NCI-H1092 (cell line): ENCODE measurements at places on chromosomes 3 and 15.

GRCh38 chr15:60840703-60841411 is 361.9 kb upstream of the ICE2 start:
- DNase-seq, result no peak

DNA sequence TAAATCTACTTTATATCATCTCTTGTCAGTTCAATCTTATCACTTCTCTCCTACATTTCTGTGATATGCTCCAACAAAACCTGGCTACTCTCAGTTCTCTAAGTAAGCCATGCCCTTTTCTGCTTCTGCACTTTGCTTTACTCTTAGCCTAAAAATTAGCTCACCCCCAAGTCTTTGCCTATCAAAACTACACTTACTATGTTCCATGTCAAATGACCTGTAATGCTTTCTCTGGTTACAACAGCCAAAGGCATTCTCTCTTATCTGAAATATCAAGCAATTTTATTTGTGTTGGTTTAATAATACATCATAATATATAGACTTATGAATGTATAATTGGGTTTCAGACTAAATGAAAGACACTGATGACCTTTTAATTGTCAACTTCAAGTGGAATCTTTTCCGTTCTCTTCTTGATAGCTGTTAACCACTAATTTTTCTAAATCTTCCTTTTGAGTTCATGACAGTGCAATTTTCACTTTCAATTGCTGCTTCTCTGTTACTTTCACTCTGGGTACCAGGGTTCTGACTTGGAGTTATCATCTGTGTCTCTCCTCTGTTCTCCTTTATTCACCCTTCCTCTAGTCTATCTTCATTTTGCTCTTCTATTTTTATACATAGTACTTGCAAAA is 619.0 kb upstream of the GOLIM4 start:
- no peak for DNase-seq

GRCh38 chr3:22012471-22012870 is 261.5 kb upstream of the ZNF385D start:
- no peak for DNase-seq

DNA sequence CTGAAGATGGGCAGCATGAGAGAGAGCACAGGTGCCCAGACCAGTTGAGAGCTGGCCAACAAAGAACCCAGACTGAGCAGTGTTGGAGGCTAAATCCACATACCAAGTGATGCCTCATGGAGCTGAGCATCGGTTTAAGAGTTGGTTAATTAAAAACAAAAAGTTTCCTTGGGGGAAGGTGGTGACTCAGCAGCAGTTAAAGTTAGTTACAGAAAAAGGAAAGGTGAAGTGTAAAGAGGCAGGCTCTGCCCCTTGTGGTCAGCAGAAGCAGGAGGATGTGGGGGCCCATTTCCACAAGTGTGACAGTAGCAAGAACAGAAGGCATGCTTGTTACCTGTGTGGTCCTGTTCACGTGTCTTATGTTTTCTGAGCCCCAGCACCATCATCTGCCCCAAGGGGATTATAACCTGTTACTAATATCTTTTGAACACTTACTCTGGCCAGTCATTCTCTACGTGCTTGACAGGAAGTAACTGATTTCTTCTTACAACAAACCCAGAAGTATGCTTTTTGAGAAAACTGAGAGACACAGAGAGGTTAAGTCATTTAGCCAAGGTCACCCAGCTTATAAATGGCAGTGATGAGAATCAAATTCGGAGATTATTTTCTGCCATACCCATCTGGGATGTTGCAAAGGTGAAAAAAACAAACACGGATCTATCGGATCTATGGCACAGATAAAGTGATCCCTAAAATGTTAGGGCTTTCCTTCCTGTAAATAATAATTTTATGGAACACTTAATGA is 91.0 kb downstream of the EPHB1 start:
- DNase-seq, result no peak

GRCh38 chr3:31285833-31286486 is 246.8 kb upstream of the STT3B start:
- DNase-seq, result no peak

GRCh38 chr3:101184111-101184510 is 136.3 kb downstream of the IMPG2 start:
- DNase-seq, result no peak

DNA sequence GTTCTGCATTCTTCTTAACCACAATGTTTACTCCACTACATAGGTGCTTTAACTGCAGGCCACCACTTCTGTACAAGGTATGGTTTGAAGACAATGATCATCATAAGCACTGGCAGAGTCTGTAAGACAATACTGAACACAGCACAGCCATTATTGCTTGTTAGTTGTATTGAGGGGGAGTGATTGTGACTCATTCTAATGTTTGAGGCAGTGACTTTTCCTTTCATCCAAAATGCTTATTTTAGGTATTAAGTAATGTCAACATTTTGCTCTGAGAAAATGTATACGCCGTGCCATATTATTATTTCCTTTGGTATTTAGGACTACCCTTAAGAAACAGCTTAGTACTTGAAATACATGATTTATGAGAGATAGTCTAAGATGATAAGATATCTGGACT is 618.2 kb upstream of the ZNF717 start:
- DNase-seq, result no peak
